ENCODE measurements at places on chromosomes 4 and X.
A peak's percentile ranks its signal among the peaks of the same experiment; 100 is the strongest.

DNA sequence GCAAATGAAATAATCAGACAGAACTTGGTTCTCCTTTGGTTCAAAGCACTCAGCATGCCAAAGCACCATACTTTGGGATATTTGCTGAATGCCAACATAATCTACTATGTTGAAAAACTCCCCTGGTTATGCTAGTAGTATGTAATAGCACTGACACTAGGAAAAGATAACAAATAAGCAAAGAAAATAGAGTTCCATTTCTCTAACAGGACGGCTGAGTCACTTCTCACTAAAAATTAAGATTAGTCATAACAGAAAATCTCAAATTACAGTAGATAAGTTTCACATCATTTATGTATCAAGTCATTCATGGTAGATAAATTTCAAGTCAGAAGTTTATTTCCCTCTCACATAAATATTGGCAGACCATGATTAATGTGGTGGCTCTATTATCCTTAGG lies 17.9 kb downstream of the PDHA2 start:
- no peak for DNase-seq

DNA sequence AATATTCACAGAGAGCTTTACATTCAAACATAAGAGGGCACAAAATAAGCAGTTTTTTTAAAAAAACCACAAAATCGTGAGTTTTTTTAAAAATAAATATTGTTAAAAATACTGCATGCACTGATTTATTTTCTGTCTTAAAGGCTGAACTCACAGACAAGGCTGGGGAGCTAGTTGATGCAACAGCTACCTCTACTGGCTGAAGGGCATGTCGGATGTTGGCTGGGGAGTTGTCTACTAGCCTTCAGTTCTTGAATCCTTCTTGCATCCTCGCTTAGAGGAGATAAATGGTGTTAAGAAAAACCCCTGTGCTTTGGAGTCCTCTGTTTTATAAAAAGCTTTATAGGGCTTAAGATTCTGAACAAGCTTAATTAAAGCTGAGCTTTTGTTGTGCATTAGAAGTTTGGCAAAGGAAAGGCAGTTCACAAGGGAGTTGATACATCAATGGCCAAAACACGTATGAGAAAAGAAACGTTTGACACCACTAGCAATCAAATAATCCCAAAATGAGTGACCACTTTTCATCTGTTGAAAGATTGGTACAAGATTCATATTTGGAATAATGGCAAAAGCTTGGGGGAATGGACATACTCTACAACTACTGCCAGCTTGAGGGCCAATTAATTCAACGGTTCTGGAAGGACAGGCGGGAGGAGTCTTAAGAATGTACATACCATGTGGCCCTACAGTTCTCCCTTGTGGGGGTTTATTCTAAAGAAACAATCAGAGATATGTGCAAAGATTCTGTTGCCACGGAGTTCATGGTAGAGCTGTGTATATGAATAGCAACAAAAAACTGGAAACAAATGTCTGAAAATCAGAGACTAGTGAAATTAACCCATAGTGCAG lies 94.7 kb downstream of the SEL1L3 start:
- DNase-seq = peak; percentile 18

DNA sequence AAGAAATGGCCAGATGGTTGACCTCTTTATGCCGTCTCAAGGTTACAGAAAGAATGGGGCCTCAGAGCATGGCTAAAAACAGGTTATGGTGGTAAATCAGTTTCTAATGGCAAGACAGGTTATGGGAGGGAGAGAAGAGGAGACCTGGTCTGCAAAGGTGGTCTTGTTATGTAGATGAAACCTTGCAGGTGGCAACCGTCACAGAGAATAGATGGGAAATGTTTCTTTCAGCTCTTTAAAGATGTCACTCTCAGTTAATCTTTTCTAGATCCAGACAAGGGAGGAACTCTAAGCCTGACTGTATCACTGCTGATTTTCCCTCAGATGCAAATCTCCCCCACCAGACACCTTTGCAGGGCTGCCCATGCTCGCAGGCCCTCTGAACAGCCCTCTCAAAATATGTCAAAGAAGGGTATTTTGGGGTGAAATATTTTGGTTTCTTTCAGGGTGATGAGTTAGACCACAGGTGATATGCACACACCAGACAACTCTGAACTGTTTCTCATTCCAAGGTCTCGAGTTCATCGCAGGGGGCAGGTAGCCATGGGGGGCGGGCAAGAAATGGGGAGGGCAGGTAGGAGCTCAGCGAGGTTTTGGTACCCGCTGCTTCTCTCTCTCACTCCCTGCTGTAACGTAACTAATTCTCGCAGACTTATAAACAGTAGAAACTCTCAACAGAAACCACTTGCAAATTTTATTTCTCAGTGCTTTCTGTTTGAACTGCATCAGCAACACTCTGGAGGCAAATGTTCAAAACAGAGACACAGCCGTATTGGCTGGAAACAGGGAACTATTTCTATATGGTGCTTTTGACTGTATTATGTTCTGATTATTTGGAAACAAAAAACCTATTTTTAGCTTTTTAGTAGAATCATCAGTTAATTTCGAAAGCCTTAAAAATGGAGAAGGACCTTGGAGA lies 32.4 kb downstream of the CASP3 start:
- DNase-seq = no peak

GRCh38 chr4:130703211-130703935 lies 1607.4 kb downstream of the C4orf33 start:
- DNase-seq = no peak

DNA sequence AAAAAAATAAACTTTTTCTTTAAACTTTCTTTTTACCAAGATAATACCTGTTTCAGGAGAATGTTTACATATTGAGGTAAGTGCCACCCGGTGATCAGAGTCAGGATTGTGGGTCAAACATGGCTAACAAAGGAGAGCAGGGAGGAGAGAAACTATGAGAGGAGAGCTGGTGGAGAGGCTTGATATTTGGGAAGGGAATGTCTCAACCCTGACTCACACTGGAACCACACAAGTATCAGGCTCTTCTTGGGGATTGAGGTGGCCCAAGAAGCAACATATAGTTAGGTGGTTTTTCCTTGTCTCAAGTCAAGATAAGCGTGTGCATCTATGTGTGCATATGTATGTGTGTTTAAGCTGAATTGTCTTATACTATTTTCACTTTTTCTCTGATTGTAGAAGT lies 6.7 kb downstream of the TCEAL1 start:
- no peak for DNase-seq

- DNase-seq = no peak
Measured at GRCh38 chr4:142044271-142044670, 407.9 kb downstream of the IL15 start.

GRCh38 chrX:69015564-69016292 lies 149.5 kb downstream of the PJA1 start:
- DNase-seq = no peak

DNA sequence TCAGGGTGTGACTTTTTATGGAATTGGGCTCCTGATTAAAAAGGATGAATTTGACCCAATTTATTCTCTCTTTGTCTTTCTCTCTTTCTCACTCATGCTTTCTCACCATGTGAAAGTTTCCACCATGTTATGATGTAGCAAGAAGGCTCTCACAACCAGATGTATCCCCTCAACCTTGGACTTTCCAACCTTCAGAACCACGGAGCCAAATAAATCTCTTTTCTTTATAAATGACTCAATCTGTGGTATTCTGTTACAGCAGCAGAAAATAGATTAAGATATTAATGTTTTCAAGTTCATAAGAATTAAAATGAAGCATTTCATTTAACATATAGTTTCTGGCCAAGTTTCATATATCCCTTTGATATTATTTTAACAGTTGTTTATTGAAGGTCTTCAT lies 698.5 kb downstream of the TRAM1L1 start:
- no peak for DNase-seq

DNA sequence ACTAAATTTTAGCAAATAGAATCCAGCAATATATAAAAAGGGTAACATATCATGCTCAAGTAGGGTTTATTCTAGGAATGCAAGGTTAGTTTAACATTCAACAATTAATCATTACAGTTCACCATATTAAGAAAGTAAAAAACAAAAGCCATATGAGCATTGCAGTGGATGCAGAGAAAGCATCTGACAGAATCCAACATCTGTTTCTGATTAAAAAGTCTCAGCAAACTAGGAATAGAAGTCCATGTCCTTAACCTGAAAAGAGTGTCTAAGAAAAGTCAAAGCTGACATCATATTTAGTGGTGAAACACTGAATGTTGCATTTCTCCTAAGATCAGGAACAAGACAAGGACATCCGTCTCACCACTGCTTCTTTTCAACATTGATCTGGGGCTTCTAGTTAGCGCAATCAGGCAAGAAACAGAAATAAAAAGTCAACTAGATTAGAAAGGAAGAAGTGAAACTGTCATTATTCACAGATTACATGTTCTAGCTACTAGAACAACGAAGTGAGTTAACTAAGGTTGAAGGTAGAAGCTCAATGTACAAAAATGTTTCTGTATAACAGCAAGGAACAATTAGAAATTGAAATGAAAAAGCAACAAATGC lies 49.3 kb downstream of the MRPL1 start:
- no peak for DNase-seq

DNA sequence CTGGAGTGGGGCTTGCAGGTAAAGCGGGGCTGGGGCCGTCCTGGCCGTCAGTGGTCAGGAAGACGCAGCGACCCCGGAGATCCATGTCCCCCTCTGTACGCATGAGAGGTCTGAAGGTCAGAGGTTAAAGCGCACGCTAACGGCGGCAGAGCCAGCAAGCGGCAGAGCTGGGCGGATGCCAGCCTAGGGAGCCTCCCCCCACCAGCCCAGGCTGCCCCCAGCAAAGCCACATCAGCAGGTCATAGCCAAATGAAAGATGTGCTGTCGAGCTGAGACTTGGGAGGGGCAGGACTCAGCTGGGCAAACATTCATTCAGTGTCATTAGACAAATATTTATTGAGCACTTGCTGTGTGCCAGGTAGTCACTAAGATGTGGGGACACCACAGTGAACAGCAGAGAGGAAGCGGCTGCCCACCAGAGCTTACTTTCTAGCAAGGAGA lies 593 bp upstream of the JAKMIP1 start:
- DNase-seq = no peak

Data from CMK (cell line).